ENCODE measurements at places on chromosomes 3 and 15.
A peak's percentile ranks its signal among the peaks of the same experiment; 100 is the strongest.

- DNase-seq, result no peak
Measured at GRCh38 chr15:70920981-70921696, 28.5 kb downstream of the LRRC49 start.

- no peak for DNase-seq
Measured at GRCh38 chr15:33197636-33198035, 3.1 kb upstream of the FMN1 start.

DNA sequence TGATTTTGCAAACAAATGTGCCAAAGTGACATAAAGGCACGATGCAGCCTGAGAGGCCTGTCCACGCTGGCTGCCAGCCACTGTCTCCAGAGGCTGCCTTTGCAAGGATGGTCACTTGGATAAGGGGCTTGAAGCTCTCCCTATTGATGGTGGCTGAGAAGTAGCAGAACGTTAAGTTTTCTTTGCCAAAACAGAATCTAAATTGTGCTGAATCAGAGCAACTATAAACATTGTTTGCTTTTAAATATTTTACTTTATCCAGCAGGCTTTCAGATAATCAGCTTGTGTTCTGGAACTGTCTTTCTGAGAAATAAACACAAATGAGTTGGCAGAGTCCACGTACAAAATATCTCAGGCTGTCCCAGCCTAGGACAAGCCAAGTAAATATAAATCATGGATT is 23.8 kb upstream of the CNBP start:
- no peak for DNase-seq

DNA sequence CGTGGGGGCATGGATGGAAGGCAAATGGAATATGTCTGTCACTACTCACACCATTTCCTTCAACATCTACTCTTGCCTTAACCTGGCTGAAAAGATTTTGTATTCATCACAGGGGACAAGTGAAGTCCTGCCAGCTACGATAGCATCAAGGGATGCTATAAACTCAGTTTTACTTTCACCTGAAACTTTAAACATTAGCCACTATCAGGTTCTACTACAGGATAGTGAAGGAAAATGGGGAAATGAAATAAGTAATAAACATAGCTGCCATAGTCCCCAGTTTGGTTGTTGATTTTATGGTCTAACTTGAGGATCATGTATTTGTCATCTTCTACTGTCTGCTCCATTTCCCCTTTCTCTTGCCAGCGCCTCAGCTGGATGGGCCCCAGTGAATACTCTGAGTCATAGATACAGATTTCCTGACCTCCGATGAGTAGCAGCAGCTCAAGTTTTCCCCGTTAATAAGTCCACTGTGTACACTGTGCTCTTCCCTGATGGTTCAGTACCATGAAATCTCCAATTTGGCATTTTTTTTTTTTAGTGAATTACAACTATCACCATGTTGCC is 338.2 kb upstream of the SLCO3A1 start:
- DNase-seq, result no peak

GRCh38 chr15:62124176-62124972 is 40.7 kb downstream of the C2CD4B start:
- DNase-seq, result no peak

DNA sequence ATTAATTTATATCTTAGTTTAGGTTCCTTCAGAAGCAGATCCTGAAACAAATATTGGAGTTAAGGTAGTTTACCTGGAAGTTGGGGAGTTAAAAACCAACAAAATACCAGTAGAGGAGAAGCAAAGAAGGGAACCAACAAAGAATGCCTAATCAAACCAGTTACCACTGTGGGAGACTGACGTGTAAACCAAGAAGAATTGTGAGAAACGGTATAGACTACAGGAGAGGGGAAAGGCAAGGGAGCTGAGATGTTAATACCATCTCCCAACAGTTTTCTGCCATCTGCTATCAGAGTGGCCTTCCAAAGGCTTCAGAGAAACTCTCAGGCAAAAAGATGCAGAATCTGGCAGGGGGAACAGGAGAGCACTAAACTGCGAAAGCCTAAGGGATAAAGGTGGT is 53.5 kb downstream of the BFSP2 start:
- DNase-seq, result no peak

- DNase-seq, result no peak
Measured at GRCh38 chr15:63351170-63351569, 30.5 kb downstream of the CA12 start.

DNA sequence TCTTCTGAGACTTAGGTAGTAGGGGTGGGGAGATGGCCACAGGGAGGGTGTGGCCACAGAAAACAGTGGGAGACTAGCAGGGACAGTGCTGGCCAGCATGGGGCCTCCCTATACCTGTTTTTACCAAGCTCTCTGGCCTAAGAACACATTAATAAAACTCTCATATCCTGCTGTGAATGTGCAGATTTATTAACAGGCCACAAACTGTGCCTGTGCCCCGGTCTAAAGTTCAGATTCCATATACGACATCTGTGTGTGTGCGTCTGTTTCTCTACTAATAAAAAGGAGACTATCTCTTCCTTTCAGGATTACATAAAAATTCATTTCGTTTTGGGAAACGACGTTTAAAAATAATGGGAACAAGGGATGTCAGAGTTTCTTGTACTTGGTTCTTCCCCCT is 92.8 kb upstream of the ADAMTS17 start:
- DNase-seq, result no peak

- DNase-seq, result no peak
Measured at GRCh38 chr15:82802497-82802896, 3.4 kb downstream of the FSD2 start.

GRCh38 chr3:159945930-159946329 is 42.7 kb upstream of the IL12A start:
- no peak for DNase-seq

DNA sequence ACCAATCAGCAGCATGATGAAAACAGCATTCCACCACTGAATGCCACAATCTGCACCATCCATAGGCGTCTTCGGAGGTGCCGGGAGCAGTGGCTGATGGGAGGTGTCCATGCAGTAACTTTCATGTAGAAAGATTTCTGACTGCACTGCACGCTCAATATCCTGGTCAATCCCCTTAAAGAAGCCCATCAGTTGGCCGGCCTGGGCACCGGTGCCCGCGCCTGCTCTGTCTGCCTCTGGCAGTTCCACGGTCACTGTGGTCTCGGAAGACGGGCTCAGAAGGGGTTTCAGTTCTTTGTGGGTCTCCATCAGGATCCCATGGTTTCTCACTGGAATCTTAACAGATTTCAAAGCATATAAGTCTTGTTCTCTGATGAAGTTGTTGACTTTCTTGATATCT is 3.9 kb downstream of the LYSMD4 start:
- no peak for DNase-seq

GRCh38 chr3:196837819-196838420 is 29.8 kb upstream of the SENP5 start:
- DNase-seq, result peak; percentile 59

DNA sequence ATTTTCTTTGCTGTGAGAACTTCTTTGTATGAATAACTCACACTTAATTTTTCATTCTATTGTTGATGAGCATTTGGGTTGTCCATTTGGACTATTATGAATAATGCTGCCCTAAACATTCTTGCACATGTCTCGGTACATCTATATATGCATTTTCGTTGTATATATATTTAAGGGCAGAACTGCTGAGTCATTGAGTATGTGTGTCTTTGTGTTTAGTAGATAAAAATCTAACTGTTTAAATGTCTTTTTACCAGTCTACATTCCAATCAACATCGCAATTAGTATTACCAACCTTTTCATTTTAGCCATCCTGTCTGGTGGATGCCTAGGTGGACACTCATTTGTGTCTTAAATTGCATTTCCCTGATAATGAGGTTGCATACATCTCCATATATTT is 144.4 kb downstream of the UACA start:
- no peak for DNase-seq

DNA sequence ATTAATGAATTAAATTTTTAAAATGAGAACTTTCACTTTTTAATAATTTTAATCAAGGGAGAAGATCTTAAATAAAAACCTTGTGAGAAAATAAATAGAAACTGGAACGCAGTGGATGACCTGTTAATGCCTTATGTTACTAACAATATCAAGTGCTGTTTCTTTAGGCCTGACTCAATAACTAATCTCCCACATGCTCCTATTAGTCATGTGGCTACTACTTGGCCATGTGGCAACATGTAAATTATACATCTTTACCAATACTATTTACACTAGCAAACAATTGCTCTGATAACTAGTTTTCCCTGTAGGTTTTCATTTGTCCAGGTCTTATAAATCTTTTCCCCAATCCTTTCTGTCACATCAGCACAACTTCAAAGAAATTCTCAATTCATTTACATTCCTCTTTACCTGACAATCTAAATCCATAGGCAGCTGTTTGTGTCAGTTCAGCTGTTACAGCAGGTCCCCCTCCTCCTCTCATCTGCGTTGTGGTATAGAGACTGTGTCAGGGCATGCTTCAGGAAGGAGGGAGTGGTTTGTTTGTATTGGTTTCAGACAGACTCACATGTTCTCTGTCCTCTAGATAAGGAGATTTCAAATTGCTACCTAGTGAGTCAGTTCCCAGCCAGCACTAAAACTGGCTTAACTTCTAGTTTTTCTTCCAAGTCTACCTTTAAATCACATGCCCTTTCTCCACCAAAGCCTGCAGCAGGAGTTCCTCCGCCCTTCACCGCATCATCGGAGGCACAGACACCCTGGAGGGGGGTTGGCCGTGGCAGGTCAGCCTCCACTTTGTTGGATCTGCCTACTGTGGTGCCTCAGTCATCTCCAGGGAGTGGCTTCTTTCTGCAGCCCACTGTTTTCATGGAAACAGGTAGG is 11.3 kb upstream of the C3orf52 start:
- DNase-seq, result no peak

DNA sequence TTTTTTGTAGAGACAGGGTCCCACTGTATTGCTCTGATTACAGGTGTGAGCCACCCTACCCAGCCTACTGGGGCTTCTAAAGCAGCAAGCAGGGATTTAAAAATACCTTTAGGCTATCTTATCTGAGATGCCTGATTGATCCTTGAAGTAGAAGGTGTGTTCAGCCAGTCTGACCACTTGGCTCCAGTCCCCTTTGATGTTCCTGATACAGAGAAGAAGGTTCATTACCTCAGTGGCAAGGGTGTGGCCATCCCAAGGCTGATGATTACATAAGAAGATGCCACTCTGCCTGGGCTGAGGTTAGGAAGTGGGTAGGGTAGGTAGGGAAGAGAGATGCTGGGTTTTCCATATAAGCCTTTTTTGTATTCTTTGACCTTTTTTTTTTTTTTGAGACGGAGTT is 11.2 kb upstream of the DCAF1 start:
- no peak for DNase-seq

GRCh38 chr3:27031476-27031875 is 337.7 kb downstream of the NEK10 start:
- no peak for DNase-seq

DNA sequence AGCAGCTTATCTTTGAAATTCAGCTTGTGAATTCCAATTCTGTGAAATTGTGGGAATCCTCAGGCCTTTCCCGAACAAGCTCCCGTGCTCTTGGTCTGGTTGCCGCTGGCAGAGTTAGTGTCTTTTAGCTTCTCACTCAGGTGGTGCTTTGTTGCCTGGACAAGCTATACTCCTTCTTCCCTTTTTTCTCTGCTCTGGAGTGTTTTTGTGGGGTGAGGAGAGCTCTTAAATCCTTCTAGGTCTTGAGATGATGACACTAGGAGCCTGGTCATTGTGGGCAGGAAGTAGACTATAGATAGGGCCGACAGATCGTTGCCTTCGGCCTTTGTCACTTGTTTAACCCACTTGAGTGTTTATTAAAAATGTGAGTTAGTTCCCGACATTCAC is 93.8 kb downstream of the SLCO3A1 start:
- no peak for DNase-seq

- DNase-seq, result no peak
Measured at GRCh38 chr3:189307963-189308362, 136.2 kb downstream of the TPRG1 start.

GRCh38 chr3:164360738-164361406 is 717.4 kb downstream of the SI start:
- no peak for DNase-seq

GRCh38 chr3:129599073-129599472 is 7.4 kb downstream of the PLXND1 start:
- DNase-seq, result no peak

- DNase-seq, result no peak
Measured at GRCh38 chr15:69725957-69726356, 273.3 kb downstream of the RPLP1 start.

DNA sequence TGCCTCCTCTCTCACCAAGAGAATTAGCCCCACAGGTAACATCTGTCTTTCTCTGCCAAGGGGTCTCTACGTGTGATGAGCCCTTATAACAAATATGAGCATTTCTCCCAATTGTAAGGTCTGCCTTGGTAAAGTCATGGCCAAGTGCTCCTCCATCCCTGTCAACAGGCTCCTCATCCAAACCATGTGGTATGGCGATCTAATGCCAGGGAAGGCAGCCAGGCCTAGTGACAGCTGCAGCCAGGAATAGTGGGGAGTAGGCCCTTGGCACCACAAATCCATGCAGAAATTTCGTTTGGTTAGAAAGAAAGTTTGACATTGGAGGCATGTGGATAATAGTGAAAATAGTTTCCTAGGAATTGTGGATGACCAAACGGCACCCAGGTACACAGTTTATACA is 4.7 kb upstream of the LRTM1 start:
- DNase-seq, result no peak

DNA sequence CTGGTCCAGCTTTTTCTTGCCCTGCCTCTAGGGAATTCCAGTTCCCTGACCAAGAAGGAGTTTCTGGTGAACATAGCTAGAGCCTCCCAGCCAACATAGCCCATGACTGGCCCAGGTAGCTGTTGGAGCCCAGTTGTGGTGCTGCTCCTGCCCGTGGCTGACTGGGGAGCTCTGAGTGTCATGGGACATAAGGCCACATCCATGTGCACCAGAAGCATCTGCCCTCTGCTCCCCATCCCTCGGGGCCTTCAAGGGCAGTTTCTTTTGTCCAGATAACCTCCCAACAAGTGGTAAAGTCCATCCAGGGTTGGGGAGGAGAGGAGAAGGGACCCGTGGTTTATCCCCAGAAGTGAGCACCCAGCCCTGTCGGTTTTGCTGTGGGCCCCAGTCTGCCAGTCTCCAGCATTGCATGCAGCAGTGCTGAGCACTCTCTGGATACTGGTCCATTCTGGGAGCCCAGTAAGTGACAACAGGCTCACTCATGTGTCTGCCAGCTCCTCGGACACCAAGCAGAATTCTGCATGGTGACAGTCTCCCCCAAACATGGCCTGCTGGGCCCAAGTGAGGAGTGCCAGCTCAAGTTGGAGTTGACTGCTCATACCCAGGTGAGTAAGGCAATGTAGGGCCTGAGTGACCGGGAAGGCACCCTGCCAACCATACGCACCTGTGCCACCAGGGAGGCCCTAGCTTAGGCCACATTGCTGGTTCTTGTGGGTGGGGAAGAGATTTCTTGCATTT is 28.8 kb downstream of the ACAA1 start:
- DNase-seq, result no peak

DNA sequence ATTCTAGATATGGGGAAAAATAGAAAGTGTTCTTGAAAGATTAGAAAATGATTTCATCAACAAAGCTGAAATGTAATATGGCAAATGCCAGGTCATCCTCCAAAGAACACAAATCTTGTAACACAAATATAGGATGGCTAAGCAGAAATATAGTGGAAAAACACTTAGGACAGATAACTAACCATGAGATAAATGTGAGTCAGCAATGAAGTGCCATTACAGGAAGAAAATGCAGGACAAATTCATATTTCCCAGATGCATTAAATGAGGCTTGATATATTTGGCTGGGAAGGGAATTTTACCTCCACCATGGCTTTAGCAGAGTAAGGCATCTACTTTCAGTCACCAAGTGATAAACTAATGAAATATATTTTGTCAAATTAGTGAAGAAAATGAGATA is 92.8 kb upstream of the SEMA6D start:
- DNase-seq, result no peak
